Karpas-422 (cell line): ENCODE measurements at places on chromosomes 2 and 18. TPM values are rescaled to one million over a fixed set of nuclear protein-coding genes. Genes with fewer than 3 reads are reported as not detected.

The CFC1 gene
- total RNA-seq, result not detected in 2 replicates

The SERPINB13 gene
- not detected in 2 replicates for total RNA-seq

The LANCL1 gene
- total RNA-seq, result 48.7 and 126 TPM in 2 replicates

DNA sequence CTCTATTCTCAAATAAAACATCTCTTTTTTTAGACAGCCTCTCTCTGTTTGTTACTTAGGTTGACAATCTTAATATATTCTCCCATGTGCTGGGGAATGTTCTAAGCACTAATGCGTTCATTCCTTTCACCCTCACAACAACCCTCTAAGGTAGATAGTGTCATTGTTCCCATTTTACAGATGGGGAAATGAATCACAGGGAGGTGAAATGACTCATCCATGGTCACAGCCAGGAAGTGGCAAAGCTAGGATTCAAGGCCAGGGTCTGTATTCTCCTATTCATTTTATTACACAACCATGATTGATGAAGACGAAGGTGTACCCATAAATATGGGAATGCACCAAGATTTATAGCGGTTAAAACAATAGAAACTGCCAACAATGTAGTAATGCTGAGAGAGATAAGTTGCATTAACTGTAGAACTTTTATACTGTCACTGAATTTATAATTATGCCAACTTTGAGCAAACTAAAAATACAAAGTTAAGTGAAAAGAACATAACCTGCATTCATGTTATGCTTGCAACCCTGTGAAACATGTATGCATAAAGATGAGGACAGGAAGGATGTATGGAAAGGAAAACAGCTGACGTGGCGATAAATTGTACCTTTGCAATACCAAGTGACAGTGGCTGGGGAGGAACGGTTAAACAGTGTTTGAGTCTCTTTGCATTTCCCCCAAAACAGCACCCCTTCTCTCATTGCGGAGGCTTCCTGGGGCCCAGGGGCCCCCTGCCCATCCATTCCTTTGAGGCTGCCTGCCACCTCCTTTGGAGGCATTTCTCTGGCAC is 257.7 kb upstream of the AGAP1 start:
- no peak for DNase-seq

DNA sequence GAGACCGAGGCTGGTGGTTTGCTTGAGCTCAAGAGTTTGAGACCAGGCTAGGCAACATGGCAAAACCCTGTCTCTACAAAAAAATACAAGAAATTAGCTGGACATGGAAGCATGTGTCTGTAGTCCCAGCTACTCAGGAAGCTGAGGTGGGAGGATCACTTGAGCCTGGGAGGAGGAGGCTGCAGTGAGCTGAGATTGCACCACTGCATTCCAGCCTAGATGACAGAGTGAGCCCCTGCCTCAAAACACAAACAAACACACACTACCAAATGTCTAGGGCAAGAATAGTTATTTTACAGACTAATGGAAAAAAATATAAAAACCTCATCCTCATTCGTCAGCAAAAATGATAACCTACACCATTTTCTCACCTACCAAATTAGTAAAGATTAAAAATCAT is 15.3 kb downstream of the BUB1 start:
- no peak for DNase-seq

DNA sequence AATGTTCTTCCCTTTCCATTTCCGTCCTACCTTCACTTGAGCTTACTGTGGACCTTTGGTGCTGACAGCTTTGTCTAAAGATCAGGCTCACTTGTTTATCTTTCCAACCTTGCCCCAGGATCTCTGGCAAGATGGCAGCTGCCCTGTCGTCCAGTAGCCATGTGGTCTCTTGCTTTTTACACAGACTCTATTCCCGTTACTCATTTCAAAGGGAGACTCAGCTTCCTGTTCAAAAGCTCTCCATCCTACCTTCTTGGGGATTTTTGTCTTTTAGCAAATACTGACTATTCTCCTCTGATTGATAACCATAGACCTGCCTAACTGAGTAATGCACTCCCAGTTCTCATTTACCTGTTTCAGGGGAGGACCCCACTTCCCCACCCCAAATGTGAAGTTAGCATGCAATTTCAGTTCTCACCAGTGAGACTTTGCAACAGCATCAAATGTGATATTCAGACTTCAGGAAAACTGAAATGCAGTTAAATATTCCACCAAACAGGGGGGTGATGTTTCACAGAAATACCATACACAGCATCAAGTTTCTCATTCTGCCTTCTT is 184.4 kb downstream of the MYO3B start:
- DNase-seq, result no peak
